ENCODE measurements at places on chromosomes 5 and 9.

DNA sequence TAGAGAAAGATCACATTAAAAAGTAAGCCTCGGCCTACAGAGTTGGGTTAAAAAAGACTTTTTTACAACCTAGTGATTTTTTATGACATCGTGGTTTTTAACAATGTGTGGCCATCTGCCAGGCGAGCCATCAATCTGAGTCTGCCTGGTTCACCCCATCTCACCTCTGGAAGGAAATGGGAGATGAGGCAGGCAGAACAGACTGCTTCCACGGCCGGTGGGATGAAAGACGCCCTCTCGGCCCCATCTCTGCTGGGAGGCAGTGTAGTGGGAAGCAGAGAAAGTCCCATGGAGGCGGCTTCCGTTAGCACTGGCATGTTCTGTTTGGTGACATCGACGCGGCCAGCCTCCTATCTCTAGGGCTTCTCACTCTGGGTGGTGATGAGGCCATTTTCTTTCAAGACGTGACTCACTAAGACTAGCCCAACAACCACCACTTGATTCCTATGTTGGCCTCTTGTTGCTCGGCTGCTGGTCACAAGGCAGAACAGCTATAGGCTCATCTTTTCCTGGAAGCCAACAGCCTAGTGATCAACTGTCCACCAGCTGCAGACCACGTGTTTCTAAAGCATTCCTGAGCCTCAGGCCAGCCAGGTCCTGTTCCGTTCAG lies 132.4 kb upstream of the OTULINL start:
- no peak for DNase-seq

GRCh38 chr5:62650197-62650596 lies 71.6 kb downstream of the LRRC70 start:
- DNase-seq, result no peak

DNA sequence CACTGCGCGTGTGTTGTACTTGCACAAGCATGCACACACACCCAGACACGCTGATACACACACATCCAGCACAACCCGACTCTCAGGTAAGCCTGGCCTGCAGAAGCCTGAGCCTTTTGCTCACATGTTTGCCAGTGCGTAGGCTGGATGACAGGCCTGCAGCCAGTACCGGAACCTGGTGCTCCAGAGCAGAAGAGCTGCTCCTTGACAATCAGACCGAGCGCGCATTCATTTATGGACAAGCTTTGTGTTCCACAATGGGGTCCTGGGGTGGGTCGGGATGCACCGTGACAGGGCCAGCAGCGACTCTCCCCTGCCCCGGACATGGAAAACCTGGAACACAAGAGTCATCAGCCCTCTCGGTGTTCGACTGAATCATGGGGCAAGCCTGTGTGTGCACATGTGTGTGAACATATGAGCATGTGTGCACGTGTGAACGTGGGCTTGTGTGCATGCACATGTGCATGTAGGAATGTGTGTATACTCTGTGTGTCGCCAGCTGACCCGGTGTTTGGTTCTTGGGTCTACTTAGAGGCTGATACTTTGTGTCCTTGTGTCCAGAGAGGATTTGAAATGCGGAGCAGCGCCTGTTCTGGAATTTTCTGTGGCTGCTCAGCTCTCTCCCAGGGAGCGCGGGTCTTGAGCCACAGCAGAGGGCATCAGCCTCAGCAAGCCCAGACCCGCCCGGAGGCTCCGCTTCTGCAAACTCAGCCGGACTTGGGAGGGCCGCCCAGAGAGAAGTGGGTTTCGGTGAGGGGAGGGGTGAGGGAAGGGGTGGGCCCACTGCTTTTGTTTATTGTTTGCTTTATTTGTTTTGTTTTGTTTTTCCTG lies 32.2 kb downstream of the IRX4 start:
- no peak for DNase-seq

- no peak for DNase-seq
These were observed 348.2 kb downstream of the ZSWIM6 start for GRCh38 chr5:61680247-61680646.

- DNase-seq, result no peak
These were observed 41.9 kb downstream of the GLRX start for GRCh38 chr5:95780597-95780996.

- DNase-seq, result no peak
These were observed 746.1 kb upstream of the MEF2C start for GRCh38 chr5:89628876-89629635.

DNA sequence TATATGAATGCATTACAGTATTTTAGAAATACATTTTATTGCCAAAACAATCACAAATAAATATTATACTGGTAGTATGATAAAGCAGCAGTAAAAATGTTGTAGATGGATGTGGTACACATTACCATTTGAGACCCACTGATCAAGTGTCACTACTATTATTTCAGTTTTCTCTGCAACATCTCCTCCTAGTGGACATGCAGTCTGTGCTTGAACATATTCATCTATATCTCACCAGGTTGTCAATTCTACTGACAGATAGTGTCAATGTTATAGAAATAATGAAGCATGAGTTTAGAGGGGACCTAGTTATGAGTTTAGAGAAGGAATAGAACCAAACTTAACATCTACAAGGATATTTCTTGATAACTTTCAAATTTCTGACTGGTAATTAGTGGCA lies 39.2 kb upstream of the ELOVL7 start:
- no peak for DNase-seq

GRCh38 chr5:155512329-155512728 lies 498.8 kb downstream of the KIF4B start:
- no peak for DNase-seq

DNA sequence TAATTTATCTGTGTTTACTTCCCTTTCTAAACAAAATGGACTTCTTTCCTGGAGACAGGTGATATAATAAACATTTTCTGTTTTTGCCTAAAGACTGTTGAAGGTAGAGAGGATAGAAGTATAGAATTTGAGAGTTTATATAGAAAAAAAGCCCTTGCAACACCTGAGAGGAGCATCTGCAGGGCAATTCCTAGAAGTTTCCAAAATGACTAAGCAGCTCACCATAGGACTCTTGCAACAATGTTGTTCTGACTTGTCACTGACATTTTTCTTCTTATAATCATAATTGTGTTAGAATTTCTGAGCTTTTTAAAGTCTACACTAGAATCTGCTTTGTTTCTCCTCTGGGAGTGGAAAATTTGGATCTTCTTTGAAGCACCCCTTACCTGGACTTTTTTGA lies 216.8 kb downstream of the TUSC1 start:
- no peak for DNase-seq

DNA sequence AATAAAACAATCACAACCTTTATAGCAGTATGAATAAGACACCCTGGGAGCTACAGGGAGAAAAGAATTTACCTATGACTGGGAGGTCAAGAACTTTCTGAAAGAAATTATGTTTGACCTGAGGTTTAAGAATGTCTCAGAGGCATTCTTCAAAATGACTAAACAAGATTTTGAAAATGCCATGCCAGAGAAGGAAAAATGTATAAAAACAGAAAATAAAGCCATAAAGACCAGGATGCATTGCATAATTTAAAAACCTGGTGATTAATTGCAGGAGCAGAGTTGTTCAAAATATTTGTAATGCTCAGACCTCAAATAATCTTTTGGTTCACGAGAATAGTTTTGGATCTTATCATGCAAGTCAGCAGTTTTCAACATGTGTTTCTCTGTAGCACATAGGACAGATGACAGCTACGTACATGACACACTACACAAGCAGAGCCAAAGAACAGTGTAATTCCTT lies 954.7 kb upstream of the ARRDC3 start:
- DNase-seq, result no peak

DNA sequence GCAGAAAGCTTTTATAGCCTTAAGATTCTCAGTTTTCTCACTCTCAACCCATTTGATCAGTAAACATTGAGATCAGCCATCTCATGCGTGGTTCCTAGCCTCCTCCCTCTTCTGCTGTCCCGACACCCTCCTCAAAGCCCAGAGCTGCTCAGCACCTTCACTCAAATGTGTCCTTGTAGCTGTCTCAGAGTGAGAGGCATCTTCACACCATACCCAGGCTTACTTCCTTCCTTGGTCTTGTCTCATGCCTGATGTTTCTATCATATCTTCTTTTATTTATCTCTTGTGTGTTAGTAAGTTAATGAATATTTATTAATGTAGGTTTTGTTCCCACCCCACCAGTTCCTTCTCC lies 72.4 kb upstream of the SNX2 start:
- DNase-seq, result no peak

DNA sequence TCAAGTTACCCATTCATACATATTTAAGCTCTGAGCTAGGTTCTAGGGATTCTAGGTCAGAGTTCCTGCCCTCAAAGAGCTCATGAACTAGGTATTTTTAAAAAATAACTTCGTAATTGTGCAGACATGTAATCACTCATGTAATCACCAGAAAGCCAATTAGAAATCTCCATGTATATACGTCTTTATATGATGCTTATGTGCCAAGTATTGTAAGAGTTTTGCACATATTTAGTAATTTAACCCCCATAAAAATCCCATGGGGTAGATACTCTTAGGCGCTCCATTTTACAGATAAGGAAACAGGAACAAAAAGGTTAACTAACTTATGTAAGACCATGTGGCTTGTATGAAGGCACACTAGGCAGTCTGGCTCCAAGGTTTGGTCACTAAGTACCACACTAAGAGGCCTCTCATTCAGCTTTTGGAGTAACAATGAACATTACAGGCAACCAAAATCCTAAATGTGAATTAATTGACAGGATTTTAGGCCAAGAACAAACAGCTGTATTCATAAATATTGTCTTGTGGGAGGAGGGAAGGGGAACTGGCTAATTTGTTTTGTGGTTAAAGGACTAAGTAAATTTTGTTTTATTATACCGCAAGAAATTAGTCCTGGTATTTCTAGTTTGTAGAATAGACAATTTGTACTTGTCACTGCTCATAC lies 1.7 kb upstream of the OTULINL start:
- DNase-seq, result no peak

GRCh38 chr5:7852542-7852941 lies 1.6 kb upstream of the CFAP90 start:
- DNase-seq, result no peak

- no peak for DNase-seq
These were observed 241.6 kb downstream of the SYK start for GRCh38 chr9:91043056-91043810.

DNA sequence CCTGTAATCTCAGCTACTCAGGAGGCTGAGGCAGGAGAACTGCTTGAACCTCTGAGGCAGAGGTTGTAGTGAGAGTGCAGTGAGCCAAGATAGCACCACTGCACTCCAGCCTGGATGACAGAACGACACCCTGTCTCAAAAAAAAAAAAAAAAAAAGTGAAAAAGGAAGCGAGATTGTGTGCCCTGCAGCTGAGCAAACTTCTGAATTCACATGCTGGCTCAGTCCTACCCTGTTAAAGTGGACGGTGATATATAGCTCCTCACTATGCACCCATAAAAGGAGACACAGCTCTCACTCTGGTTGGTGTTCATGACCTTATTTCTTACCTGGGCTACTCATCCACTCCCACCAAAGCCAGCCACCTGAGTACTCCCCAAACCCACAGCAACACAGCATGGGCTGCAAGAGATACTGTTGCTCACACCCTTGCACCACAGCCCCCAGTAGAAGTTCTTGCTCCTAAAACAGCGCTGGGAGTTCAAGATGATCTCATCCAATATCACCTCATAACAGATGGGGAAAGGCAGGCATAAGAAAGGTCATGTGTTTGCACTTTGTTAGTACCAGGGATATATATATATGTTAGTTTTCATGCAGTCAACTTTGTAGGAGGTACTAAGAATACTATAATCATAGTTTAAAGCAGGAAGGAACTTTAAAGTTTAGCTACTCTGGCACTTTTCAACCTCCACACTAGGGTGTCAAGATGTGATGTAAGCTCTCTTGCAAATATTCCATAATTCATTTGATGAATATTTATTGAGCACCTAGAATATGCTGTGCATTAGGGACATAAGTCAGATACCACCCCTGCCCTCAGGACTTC lies 4.0 kb downstream of the TTLL11 start:
- DNase-seq, result no peak

DNA sequence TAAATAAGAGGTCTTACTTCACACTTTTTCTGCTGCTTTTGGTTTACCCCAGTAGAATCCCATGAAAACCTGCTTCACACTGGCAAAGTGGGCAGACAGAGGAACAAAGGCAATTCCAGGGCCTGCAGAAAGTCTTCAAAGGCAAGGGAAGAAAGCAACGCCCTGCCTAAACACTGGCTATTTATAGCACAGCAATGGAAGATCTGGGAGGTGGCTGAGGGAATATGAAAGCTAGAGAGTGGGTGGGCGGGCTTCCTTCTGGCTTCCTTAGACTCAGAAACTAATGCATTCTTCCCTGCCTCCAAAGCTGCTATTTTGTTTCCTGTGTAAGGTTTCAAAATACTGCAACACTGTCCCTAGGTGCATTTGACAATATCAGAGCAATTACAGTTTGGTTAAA lies 46.8 kb downstream of the ELAVL2 start:
- no peak for DNase-seq

DNA sequence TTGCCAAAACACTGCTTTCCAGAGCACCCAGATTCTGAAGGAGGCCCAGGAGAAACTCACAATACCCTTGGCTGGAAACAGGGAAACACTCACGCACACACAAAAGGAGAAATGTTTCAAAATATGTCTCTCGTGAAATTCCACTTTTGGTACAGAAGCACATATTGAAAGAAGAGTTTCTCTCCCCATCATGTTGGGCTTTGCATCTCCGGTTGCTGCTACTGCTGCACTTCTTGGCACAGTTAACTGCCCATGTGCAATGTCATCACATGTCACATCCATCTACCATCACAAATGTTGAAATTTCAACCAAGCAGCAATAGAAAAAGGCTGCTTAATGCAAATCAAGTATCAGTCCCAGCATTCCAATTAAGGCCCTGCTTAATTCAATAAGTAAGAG lies 72.1 kb downstream of the ABCA1 start:
- DNase-seq, result no peak

DNA sequence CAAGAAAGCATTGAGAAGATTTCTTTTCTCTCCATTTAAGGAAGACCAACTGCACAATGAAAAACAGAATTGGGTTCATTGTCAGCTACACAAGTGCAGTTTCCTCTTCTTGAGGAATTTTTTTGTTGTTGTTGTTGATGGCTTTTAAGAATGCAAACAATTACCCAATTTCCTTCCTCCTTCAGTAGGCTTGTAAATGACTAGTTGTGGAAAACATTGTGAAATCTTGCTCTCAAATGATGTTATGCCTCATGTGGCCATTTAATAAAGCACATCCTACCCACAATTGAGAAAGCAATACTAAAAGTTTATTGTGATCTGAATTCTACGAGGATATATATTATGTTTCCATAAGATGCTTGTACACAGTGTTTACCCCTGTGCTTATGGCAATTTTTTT lies 171.6 kb downstream of the FAM174A start:
- no peak for DNase-seq

DNA sequence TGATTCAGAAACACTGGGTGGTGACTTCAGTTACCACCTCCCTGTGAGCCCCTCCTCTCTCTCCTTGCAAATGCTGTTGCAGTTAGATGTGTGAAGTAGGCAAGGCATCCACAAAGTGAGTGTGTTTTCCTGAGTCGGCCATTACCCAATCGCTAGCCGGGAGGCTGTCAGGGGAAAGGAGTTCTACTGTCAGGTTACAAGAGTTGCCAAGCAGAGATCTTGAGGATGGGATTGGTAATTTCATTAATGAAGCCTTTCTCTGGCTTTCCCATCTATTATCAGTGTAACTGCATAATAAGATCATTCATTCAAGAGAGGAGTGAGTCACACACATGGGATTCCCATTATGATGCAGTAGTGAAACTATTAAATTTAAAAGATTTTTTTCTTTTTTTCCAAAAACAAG lies 106.9 kb downstream of the GLDC start:
- no peak for DNase-seq
